Activated naive CD8-positive, alpha-beta T cell treated with anti-CD3 and anti-CD28 coated beads, Interleukin-2, amount 10 ng/mL, durations not matched to agents 7 days and 5 days (primary cell): ENCODE measurements at places on chromosomes 16 and 17.

GRCh38 chr17:68972119-68972704 lies 17.0 kb upstream of the ABCA8 start:
- no peaks in the 10 kb centered on the region for H3K27me3 ChIP-seq
- no peaks in the 10 kb centered on the region for H3K4me1 ChIP-seq
- DNase-seq: no peak
- H3K27ac ChIP-seq: no peak overlapping the region
- no peaks in the 10 kb centered on the region for H3K36me3 ChIP-seq

- peak overlapping the region; percentile 92 for H3K27ac ChIP-seq
- no peaks in the 10 kb centered on the region for H3K27me3 ChIP-seq
- peak; percentile 43 for DNase-seq
- H3K4me1 ChIP-seq: peaks cover 76% of the 10 kb centered on the region
- peak overlapping the region; percentile 69 for H3K4me3 ChIP-seq
Measured at GRCh38 chr16:56999409-57000270, 10.3 kb downstream of the NLRC5 start.

GRCh38 chr17:44637066-44637465 lies 19.2 kb upstream of the MEIOC start:
- no peak overlapping the region for H3K4me3 ChIP-seq
- peaks cover 40% of the 10 kb centered on the region for H3K27me3 ChIP-seq
- DNase-seq: no peak
- H3K36me3 ChIP-seq: no peaks in the 10 kb centered on the region

DNA sequence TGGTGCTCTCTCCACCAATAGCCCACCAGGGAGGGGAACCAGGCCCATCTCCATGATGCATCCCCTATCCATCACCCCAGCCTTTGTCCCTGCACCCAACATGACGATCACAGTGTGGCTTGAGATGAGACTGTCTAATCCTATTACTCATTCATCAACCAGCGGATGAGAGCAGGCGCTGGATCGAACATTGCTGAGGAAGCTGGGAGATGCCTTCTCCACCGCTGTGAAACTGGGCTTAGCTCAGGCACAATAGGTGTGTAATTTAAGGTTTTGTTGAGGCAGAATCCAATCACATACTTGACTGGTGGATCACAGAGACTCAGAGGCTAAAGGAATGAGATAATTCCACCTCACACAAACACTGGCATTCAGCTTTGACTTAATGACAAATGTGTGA lies 64.6 kb upstream of the IRX3 start:
- H3K4me3 ChIP-seq: no peak overlapping the region
- no peaks in the 10 kb centered on the region for H3K36me3 ChIP-seq
- H3K4me1 ChIP-seq: no peaks in the 10 kb centered on the region
- DNase-seq: no peak
- H3K27ac ChIP-seq: no peak overlapping the region
- H3K27me3 ChIP-seq: peaks cover 2% of the 10 kb centered on the region

GRCh38 chr17:55289106-55289446 lies 24.3 kb downstream of the HLF start:
- peaks cover 7% of the 10 kb centered on the region for H3K27me3 ChIP-seq
- no peaks in the 10 kb centered on the region for H3K36me3 ChIP-seq
- H3K4me1 ChIP-seq: peaks cover 9% of the 10 kb centered on the region
- no peak overlapping the region for H3K27ac ChIP-seq
- no peak overlapping the region for H3K4me3 ChIP-seq
- DNase-seq: no peak

GRCh38 chr17:6244253-6244652 lies 174.1 kb downstream of the WSCD1 start:
- H3K27ac ChIP-seq: no peak overlapping the region
- no peaks in the 10 kb centered on the region for H3K36me3 ChIP-seq
- no peak for DNase-seq
- peaks cover 9% of the 10 kb centered on the region for H3K27me3 ChIP-seq
- H3K4me1 ChIP-seq: peaks cover 2% of the 10 kb centered on the region

DNA sequence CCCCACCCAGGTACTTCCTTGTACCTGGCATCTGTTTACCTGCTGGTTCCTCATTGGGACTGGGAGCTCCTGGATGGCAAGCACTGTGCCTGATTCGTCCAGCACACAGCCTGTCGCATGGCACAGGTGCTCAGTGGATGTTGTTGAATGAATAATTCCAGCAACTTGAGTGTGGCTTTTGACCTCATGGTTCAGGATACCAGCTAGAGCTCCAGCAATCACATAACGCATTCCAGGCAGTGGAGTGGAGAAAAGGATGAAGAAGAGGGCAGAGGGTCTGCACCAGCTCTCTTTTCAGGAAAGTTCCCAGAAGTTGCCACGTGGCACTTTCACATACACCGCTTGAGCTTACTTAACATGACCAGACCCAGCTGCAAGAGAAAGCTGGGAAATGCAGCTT lies 1.3 kb upstream of the CAMKK1 start:
- H3K4me3 ChIP-seq: peak overlapping the region; percentile 88
- peak overlapping the region; percentile 87 for H3K27ac ChIP-seq
- peaks cover 22% of the 10 kb centered on the region for H3K4me1 ChIP-seq
- H3K36me3 ChIP-seq: no peaks in the 10 kb centered on the region
- peaks cover 2% of the 10 kb centered on the region for H3K27me3 ChIP-seq

GRCh38 chr16:87685405-87685755 lies 80.4 kb downstream of the KLHDC4 start:
- DNase-seq: no peak
- no peaks in the 10 kb centered on the region for H3K36me3 ChIP-seq
- peaks cover 4% of the 10 kb centered on the region for H3K4me1 ChIP-seq
- H3K27me3 ChIP-seq: peaks cover 2% of the 10 kb centered on the region
- H3K4me3 ChIP-seq: no peak overlapping the region

GRCh38 chr16:53541326-53541725 lies 38.3 kb upstream of the AKTIP start:
- no peak overlapping the region for H3K27ac ChIP-seq
- peaks cover 4% of the 10 kb centered on the region for H3K36me3 ChIP-seq
- peaks cover 29% of the 10 kb centered on the region for H3K27me3 ChIP-seq
- H3K4me1 ChIP-seq: peaks cover 15% of the 10 kb centered on the region
- DNase-seq: no peak
- H3K4me3 ChIP-seq: no peak overlapping the region

DNA sequence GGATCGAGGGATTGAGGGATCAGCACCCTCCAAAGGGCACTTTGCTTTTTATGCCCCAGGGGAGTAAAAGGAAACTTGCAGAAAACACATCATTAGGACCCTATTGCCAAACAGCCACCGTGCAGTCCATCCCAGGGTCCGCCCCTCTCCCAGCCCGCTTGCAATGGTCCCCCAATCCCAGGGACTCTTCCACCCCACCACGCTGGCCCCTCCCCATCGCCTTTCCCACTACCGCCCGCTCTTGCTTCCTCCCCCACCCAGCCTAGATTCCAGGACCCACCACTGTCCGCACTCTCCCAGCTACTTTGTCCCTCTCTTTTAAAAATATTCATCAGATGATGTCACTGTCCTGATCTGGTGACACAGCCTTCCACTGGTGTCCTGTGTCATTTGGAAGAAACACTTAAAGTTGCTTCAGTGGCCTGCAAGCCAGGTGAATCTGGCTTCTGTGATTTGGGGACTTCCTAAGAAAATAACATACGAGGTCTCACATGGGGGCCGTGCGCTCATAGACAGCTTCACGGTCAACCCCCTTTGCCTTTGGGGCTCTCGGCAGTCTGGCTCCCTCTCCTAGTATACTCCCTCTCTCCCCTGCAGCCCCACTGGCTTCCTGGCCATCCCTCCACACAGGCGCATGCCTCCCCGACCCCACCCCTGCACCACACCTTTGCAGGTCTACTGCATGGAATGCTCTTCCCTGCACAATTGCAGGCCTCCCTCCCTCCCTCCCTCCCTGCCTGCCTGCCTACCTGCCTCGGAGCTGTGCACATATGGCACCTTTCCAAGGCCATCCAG lies 127.9 kb downstream of the RBFOX3 start:
- no peak for DNase-seq
- H3K36me3 ChIP-seq: no peaks in the 10 kb centered on the region
- no peaks in the 10 kb centered on the region for H3K4me1 ChIP-seq
- no peak overlapping the region for H3K4me3 ChIP-seq
- H3K27ac ChIP-seq: no peak overlapping the region

DNA sequence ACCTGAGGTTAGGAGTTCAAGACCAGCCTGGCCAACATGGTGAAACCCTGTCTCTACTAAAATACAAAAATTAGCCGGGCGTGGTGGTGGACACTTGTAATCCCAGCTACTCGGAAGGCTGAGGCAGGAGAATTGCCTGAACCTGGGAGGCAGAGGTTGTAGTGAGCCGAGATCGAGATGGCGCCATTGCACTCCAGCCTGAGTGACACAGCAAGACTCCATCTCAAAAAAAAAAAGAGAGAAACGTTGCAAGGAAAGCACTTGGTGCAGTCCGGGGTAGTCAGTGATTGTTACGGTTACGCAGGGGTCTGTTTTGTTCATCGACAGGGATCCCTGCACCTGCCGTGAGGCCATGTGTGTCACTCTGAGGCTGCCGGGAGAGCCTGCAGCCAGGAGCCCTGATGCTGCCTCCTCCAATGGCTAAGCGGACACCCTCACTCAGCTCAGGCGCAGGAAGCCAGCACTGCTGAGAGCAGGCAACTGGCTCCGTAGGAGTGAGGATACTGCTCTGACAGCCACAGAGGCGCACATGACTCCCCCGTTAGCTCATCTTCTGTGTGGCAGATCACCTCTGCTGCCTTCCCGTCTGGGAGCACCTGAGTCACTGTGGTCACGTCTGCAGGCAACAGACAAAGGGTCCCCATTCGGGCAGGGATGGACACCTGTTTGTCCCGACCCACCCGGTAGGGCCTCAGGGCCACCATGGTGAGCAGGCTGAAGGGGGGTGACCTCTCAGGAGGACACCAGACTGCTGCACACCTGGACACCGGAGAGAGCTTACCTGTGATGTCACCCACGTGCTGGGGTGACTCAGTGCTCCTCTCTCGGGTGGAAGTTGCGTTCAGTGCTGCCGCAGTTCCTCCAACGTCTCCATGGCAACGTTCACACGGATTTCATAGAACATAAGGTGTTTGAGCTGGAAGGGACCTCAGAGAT lies 5.2 kb upstream of the RAB26 start:
- H3K27me3 ChIP-seq: peaks cover 12% of the 10 kb centered on the region
- H3K36me3 ChIP-seq: no peaks in the 10 kb centered on the region
- DNase-seq: no peak
- no peak overlapping the region for H3K4me3 ChIP-seq
- H3K4me1 ChIP-seq: peaks cover 2% of the 10 kb centered on the region
- H3K27ac ChIP-seq: no peak overlapping the region

DNA sequence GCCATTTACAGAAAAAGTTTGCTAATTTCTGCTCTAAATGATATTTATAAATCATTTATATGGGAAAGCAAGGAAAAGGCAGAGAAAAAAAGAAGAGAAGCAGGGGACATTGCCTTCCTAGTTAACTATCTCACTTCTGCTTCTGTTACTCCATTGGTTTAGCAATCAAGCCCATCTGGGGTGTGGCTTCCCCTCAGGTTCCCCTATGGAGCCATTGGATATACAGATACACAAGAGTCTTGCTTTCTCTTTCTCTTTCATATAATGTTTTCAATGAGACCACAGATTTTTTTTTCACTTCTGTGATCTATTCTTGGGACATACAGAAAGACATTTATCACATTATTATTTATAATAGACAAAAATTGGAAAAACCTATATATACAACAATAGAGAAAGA lies 105.6 kb upstream of the TOM1L1 start:
- H3K27ac ChIP-seq: no peak overlapping the region
- no peaks in the 10 kb centered on the region for H3K27me3 ChIP-seq
- no peaks in the 10 kb centered on the region for H3K36me3 ChIP-seq

DNA sequence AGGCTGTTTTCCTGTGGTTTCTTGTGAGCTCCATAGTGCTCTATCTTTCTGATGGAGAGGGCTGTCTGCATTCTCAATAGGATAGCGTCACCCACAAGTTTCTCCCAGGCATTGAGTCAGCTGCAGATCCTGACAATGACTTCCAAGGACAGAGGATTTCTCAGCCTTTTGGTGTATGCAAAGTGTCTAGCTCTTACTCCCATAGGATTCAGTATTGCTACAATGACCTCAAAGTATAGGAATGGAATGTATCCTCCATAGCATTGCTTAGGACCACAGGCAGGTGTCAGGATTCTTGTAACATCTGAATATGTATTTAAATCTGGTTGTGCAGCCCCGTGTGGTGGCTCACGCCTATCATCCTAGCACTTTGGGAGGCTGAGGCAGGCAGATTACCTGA lies 32.3 kb downstream of the SMIM36 start:
- H3K36me3 ChIP-seq: no peaks in the 10 kb centered on the region
- peaks cover 16% of the 10 kb centered on the region for H3K27me3 ChIP-seq
- no peak overlapping the region for H3K27ac ChIP-seq
- DNase-seq: no peak

GRCh38 chr16:50709061-50709684 lies 15.8 kb downstream of the NOD2 start:
- H3K36me3 ChIP-seq: peaks cover 21% of the 10 kb centered on the region
- peaks cover 12% of the 10 kb centered on the region for H3K4me1 ChIP-seq
- DNase-seq: no peak
- H3K27ac ChIP-seq: peak overlapping the region; percentile 18
- no peaks in the 10 kb centered on the region for H3K27me3 ChIP-seq
- no peak overlapping the region for H3K4me3 ChIP-seq

DNA sequence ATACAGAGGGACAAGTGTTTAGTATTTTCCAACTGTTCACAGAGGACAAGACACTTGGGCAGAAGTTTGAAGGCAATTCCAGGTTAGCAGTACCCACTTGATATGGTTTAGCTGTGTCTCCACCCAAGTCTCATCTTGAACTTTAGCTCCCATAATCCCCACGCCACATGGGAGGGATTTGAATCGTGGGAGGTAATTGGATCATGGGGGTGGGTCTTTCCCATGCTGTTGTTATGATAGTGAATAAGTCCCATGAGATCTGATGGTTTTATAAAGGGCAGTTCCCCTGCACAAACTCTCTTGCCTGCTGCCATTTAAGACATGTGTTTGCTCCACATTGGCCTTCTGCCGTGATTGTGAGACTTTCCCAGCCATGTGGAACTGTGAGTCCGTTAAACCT lies 668.9 kb downstream of the MAF start:
- no peak overlapping the region for H3K4me3 ChIP-seq

DNA sequence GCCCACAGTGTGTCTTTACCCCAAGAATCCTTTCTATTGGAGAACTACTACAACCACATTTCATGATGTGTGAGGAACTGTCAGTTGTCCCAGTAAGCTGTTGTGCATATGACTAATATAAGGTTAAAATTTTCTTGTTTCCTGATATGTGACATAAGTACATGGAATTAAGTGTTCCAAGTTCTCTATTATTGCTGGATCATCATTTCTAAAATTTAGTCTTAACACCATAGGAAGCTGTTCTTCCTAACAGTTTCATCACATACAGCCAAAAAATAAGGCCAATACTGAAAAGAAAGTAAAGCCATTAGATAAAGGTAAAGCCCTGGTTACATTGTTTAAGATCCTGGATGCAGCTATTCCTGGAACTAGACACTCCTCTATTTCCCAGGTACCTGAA lies 620.9 kb upstream of the CDH8 start:
- no peaks in the 10 kb centered on the region for H3K36me3 ChIP-seq
- no peak overlapping the region for H3K27ac ChIP-seq
- no peaks in the 10 kb centered on the region for H3K27me3 ChIP-seq

GRCh38 chr17:35372846-35373533 lies 431 bp downstream of the SLFN11 start:
- peak overlapping the region; percentile 94 for H3K4me3 ChIP-seq
- H3K4me1 ChIP-seq: peaks cover 43% of the 10 kb centered on the region
- H3K36me3 ChIP-seq: peaks cover 37% of the 10 kb centered on the region
- peak; percentile 57 for DNase-seq

GRCh38 chr17:74768763-74769114 lies 7.4 kb downstream of the NAT9 start:
- H3K36me3 ChIP-seq: peaks cover 24% of the 10 kb centered on the region
- H3K4me1 ChIP-seq: peaks cover 15% of the 10 kb centered on the region
- no peaks in the 10 kb centered on the region for H3K27me3 ChIP-seq
- peak overlapping the region; percentile 11 for H3K27ac ChIP-seq
- no peak overlapping the region for H3K4me3 ChIP-seq
- DNase-seq: no peak

- no peaks in the 10 kb centered on the region for H3K27me3 ChIP-seq
- DNase-seq: no peak
- no peak overlapping the region for H3K27ac ChIP-seq
- peaks cover 15% of the 10 kb centered on the region for H3K4me1 ChIP-seq
Measured at GRCh38 chr17:75891022-75891604, 5.6 kb downstream of the TRIM65 start.
